ENCODE measurements at places on chromosomes 4 and X. TPM values are rescaled to one million over a fixed set of nuclear protein-coding genes. Genes with fewer than 3 reads are reported as not detected.

HCFC1 gene
- 6.7 TPM for polyA plus RNA-seq

MAGED4B gene
- 29.3 TPM for polyA plus RNA-seq

SSX4 gene
- polyA plus RNA-seq: not detected

PTCHD1 gene
- polyA plus RNA-seq: not detected

STOX2 gene
- polyA plus RNA-seq: 3.3 TPM

ADRA2C gene
- 0.30 TPM for polyA plus RNA-seq

RENBP gene
- 0.90 TPM for polyA plus RNA-seq

GAGE12F gene
- polyA plus RNA-seq: not detected

DNA sequence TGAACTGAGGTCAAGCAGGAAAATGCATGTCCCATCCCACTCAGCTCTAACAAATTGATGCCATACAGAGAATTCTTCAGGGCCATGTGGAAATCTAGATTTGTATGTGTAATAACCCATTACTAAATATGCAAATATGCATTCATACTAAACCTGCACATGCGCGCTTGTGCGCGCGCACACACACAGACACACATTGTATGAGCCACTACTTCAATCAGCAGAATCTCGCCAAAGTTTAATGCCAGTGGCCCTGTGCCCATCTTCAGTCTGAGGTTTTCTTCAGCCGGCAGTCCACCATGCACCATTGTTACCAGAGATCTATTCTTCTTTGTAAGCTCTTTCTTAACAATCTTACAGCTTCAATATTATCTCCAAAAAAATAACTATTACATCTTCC lies 276.4 kb downstream of the PDGFC start:
- DNase-seq: no peak

DNA sequence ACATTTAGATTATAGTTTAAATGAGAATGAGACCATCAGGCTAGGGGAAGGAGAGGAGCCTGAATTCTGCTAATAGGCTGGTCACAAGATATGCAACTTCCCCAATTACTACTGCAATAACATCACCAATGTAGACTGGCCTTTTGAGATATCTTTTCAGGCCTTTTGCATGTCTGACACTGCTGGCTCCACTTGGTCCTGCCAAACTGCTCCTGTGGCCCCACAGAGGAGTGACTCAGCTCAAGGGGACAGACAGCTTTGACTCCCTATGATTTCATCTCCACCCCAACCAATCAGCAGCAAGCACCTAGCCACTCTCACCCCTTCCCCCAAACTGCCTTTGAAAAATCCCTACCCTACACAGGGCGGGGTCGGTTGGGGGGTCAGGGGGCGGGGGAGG lies 22.8 kb downstream of the GPRIN3 start:
- no peak for DNase-seq

DNA sequence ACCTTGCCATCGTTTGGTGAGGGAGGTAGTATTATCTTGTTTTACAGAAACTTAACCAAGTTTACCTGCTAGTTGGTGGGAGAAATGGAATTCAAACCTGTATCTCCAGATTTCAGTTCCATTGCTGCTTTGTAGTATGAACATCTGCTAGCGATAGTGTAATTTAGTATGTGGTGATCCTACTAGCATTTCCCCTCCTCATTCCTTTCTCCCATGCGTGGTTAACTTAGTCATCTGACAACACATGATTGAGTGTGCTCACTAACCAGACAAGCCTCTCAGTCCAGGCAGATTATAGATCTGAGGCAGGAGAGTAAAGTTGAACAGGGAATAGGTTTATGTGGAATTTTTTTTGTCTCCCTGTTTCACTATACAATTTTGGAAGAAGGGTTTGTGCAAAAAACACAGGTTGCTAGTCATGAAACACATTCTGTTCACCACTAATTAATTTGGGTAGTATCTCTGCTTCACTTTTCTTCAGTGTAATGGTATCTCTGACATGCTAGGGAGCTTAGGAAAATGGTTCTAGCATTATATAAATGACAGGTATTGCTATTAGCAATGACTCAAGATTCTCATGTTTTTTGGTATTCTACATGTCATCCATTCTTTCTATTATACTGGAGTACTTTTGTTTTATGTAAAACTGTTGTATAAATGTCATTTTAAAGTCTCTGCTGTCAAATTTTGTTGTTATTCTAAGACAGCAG lies 21.7 kb downstream of the RBPJ start:
- DNase-seq: peak; percentile 97

DNA sequence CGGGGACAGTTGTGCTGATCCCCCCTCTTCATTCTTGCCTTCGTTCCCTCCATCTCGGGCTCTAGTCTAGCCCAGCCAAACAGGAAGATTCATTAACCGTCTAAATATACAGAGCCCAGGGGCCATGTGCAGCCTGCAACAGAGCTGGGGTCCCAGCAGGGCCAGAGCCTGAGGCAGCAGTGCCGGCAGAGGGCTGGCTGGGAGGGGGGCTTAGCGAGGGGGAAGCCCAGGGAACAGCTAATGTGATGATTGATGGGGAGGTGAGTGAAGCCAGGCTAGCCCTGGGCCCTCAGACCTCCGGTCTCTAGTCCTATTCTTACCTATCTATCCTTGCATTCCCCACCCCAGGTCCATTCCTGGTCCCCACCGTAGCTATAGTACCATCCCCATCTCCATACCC lies 22.3 kb downstream of the EFNB1 start:
- no peak for DNase-seq

DNA sequence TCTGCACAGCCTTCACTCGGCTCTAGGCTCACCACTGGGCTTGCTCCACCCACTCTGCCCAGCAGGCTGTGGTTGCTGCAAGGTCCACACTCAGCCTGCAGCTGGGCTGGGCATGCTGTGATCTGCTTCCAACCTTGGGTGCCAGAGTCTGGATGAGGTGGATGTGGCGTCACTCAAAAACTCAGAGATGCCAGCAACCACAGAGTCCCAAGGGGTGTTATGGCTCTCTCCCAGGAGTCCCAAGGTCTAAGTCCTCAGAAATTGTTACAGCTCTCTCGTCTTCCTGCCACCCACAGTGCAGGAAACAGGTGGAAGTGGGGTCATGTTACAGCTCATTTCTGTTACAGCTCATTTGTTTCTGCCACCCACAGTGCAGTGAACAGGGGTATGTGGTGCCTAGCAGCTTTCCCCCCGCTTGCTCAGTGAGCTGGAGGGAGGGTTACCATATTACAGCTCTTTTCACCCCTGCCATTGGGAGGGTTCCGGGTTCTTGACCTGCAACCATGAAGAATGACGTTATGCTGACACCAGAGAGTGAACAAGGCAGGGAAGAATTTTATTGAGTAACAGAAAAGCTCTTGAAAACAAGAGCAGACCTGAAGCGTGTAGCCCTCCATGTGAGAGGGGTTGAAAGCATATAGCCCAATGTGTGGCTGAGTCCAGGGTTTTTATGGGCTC lies 893.9 kb downstream of the PCDH7 start:
- peak; percentile 14 for DNase-seq

- DNase-seq: no peak
These were observed 42.6 kb upstream of the GNRHR start for GRCh38 chr4:67796810-67797209.

DNA sequence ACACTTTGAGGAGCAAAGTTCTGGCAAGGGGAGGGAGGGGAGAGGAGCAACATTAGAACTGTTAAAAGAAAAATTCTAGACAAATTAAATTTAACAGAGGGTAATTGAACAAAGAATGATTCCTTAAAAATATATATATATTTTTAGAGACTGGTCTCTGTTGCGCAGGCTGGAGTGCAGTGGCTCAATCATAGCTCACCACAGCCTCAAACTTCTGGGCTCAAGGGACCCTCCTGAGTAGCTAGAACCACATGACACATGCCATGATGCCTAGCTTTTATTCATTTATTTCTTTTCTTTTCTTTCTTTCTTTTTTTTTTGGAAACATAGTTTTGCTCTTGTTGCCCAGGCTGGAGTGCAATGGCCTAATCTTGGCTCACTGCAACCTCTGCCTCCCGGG lies 19.1 kb upstream of the SPINK2 start:
- no peak for DNase-seq

DNA sequence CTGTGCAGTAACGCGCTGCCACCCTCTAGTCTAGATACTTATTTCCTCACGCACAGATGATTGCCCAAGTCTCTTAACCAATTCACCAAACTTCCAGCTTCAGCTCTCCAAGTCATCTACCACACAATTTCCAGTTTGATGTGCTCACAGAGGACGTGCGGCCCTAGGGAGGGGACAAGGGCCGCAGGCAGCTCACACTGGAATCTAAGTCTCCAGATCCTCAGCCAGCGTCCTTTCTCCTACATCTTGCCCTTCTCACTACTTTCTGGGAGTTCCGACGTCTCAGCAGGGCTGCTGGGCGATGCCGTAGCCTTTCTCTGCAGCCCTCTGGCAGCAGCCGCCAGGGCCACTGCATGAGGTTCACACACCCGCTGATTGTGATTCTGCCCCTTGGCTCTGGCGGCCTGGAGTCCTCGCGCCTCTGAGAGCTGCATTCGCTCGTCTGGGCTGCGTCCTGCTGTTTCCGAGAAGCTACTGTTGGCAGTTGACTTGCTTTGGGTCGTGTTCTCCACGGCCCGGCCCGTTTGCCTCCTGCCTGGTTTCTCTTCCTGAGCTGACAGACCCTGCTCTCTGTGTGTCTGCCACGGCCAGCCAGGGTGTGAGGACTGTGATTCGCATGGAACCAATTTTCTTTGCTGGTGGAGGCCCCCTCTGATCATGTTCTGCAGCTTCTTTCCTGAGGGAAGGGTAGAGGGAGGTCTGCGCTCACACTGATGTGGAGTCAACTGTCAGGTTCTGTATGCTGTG lies 14.1 kb upstream of the TMEM131L start:
- DNase-seq: no peak

GRCh38 chr4:78634011-78634664 lies 82.6 kb downstream of the ANXA3 start:
- no peak for DNase-seq

DNA sequence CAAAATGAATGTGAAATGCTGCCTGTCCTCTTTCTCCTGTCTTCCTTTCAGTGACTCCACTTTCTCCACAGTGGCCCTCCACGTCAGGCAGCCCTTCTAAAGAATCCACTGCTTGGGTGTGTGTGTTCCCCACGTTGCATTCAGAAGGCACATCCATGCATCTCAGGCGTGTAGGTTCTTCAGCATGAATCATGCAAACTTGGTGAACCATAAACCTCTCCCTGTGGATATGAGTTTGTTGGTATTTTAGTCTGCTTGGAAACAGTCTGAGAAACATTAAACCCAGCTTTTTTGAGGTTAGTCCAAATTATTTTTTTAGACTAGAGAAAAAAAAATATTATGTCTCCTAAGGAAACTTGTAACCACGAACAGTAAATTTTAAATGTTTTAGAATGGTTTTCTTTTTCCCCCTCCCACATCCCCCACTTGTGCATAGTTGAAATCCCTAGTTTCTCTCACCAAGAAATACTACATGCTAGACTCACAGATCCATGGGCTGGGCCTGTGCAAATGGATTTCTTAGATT lies 251.6 kb downstream of the CBR4 start:
- peak; percentile 70 for DNase-seq

- peak; percentile 44 for DNase-seq
These were observed 19.2 kb downstream of the G3BP2 start for GRCh38 chr4:75653845-75654503.

- no peak for DNase-seq
These were observed 3.1 kb upstream of the PCDH10 start for GRCh38 chr4:133145758-133146573.

DNA sequence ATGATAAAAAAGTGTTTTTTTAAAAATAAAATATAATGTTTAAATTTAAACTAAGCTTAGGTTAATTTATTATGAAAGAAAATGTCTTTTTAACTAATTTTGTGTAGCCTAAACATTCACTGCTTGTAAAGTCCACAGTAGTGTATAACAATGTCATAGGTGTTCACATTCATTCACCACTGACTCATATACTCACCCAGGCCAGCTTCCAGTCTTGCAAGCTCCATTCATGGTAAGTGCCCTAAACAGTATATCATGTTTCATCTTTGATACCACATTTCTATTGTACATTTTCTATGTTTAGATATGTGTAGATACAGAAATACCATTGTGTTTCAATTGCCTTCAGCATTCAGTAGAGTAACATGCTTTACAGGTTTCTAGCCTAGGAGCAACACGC lies 530.3 kb downstream of the EPHA5 start:
- DNase-seq: no peak

GRCh38 chrX:69072486-69073006 lies 92.7 kb downstream of the PJA1 start:
- DNase-seq: no peak

- no peak for DNase-seq
These were observed 1.3 kb downstream of the NCAPG start for GRCh38 chr4:17812125-17812524.
